Effector memory CD4-positive, alpha-beta T cell (primary cell): ENCODE measurements at places on chromosomes 5 and 9.

GRCh38 chr9:95570646-95571045 lies 53.9 kb upstream of the PTCH1 start:
- H3K27ac ChIP-seq: no peak overlapping the region
- no peak overlapping the region for H3K4me3 ChIP-seq
- no peaks in the 10 kb centered on the region for H3K36me3 ChIP-seq
- peaks cover 9% of the 10 kb centered on the region for H3K27me3 ChIP-seq
- peaks cover 8% of the 10 kb centered on the region for H3K4me1 ChIP-seq
- DNase-seq: no peak

GRCh38 chr5:56080375-56081052 lies 85.8 kb upstream of the IL6ST start:
- no peaks in the 10 kb centered on the region for H3K27me3 ChIP-seq
- H3K36me3 ChIP-seq: no peaks in the 10 kb centered on the region
- peaks cover 18% of the 10 kb centered on the region for H3K4me1 ChIP-seq
- no peak overlapping the region for H3K4me3 ChIP-seq

GRCh38 chr5:137142764-137143605 lies 356.1 kb downstream of the SPOCK1 start:
- H3K27ac ChIP-seq: no peak overlapping the region
- no peak for DNase-seq
- H3K4me3 ChIP-seq: no peak overlapping the region
- H3K36me3 ChIP-seq: no peaks in the 10 kb centered on the region

DNA sequence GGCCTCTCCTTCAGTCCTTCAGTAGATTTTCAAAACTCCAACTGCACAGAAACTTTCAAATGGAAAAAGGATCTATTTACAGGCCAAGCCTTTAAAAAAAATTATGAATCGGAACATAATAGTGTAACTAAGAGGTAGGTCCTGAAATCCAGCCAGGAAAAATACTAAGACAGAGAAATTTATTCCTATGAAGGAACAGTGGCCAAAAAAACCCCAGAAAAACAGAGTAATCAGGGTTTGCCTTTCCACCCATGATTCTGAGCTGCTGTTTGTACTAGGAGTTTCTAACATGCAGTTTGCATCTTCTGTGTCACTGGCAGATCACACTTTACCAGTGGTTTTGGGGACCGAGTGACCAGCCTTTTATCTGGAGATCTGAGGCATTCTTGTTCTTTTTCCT lies 93.1 kb upstream of the TMED7 start:
- DNase-seq: no peak
- no peak overlapping the region for H3K4me3 ChIP-seq

DNA sequence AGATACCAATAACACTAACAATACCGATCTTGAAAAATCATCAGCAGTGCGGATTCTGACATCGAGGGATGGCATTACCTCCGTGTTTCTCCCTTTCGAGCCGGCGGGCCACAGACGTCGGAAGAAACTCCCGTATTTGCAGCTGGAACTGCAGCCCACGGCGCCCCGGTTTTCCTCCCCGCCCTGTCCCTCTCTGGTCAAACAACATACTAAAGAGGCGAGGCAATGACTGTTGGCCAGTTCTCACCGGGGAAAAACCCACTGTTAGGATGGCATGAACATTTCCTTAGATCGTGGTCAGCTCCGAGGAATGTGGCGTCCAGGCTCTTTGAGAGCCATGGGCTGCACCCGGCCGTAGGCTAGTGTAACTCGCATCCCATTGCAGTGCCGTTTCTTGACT lies 32.8 kb downstream of the OLFM1 start:
- no peaks in the 10 kb centered on the region for H3K4me1 ChIP-seq
- no peaks in the 10 kb centered on the region for H3K36me3 ChIP-seq

DNA sequence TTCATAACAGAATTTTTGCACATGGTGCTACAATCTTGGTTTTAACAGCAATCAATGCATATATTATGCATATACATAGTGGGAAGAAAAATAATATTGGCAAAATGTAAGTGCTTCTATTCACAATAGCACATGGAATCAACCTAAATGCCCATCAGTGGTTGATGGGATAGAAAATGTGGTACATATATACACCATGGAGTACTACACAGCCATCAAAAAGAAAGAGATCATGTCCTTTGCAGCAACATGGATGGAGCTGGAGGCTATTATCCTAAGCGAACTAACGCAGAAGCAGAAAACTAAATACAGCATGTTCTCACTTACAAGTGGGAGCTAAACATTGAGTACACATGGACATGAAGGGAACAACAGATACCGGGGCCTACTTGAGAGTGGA lies 37.2 kb upstream of the TLX3 start:
- no peaks in the 10 kb centered on the region for H3K4me1 ChIP-seq
- H3K4me3 ChIP-seq: no peak overlapping the region

DNA sequence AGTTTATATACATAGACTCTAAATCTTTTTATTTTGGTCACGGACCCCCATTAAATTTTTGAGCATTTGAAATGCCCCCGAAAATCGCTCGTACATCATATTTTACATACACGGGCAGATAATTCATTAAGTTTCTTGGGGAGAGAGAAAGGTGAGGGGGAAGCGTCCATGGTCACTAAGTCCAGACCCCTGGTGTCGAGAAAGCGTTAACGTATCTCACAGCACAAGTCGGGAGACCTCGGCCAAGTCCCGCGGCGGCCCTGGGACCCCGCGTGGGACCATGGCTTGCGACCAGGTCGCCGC lies 794 bp downstream of the PTBP3 start:
- H3K36me3 ChIP-seq: no peaks in the 10 kb centered on the region
- peak overlapping the region; percentile 94 for H3K27ac ChIP-seq
- H3K27me3 ChIP-seq: no peaks in the 10 kb centered on the region
- H3K4me1 ChIP-seq: peaks cover 17% of the 10 kb centered on the region

DNA sequence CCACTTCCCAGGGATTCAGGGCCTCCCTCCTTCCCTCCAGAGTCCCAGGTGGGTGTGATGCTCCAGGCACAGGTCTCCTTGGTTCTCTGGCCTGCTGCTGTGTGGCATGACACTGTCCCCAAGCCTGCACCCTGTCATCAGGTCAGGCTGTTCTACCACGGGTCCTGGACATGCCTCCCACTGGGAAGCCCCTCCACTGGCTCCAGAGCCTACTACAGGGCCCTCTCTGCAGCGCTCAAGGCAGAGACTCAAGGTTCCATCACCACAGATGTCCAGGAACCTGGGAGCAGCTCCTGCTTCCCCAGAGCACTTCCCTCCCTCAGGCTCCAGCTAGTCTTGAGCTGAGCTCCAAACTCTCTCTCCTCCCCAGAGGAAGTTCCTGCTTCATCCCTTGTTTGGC lies 237.3 kb downstream of the PBX3 start:
- no peaks in the 10 kb centered on the region for H3K4me1 ChIP-seq
- no peak overlapping the region for H3K27ac ChIP-seq
- no peaks in the 10 kb centered on the region for H3K36me3 ChIP-seq
- no peak for DNase-seq
- no peaks in the 10 kb centered on the region for H3K27me3 ChIP-seq

- no peaks in the 10 kb centered on the region for H3K27me3 ChIP-seq
- no peak overlapping the region for H3K4me3 ChIP-seq
- DNase-seq: no peak
- no peaks in the 10 kb centered on the region for H3K36me3 ChIP-seq
- no peak overlapping the region for H3K27ac ChIP-seq
Observed at GRCh38 chr5:133366438-133366837, 245.9 kb downstream of the FSTL4 start.

GRCh38 chr9:114643896-114644295 lies 13.7 kb downstream of the TEX53 start:
- H3K27me3 ChIP-seq: no peaks in the 10 kb centered on the region
- no peaks in the 10 kb centered on the region for H3K4me1 ChIP-seq
- H3K4me3 ChIP-seq: no peak overlapping the region
- peaks cover 26% of the 10 kb centered on the region for H3K36me3 ChIP-seq
- H3K27ac ChIP-seq: no peak overlapping the region
- DNase-seq: no peak

- H3K36me3 ChIP-seq: no peaks in the 10 kb centered on the region
- H3K27me3 ChIP-seq: no peaks in the 10 kb centered on the region
- no peaks in the 10 kb centered on the region for H3K4me1 ChIP-seq
Observed at GRCh38 chr9:107620801-107621200, 131.2 kb upstream of the KLF4 start.

- H3K27me3 ChIP-seq: no peaks in the 10 kb centered on the region
- no peak for DNase-seq
- no peak overlapping the region for H3K27ac ChIP-seq
- no peaks in the 10 kb centered on the region for H3K36me3 ChIP-seq
- H3K4me1 ChIP-seq: peaks cover 41% of the 10 kb centered on the region
Observed at GRCh38 chr9:133705576-133705975, 32.6 kb downstream of the SARDH start.

- H3K4me3 ChIP-seq: no peak overlapping the region
- no peak overlapping the region for H3K27ac ChIP-seq
- H3K36me3 ChIP-seq: no peaks in the 10 kb centered on the region
Observed at GRCh38 chr5:19496056-19496455, 491.9 kb downstream of the CDH18 start.

- DNase-seq: no peak
- no peak overlapping the region for H3K4me3 ChIP-seq
- H3K4me1 ChIP-seq: no peaks in the 10 kb centered on the region
- no peak overlapping the region for H3K27ac ChIP-seq
- H3K36me3 ChIP-seq: no peaks in the 10 kb centered on the region
Observed at GRCh38 chr5:127423173-127423798, 94.2 kb upstream of the PRRC1 start.

- H3K4me3 ChIP-seq: no peak overlapping the region
- H3K4me1 ChIP-seq: no peaks in the 10 kb centered on the region
- DNase-seq: no peak
- H3K27ac ChIP-seq: no peak overlapping the region
- H3K27me3 ChIP-seq: no peaks in the 10 kb centered on the region
Observed at GRCh38 chr9:108209132-108209685, 646.6 kb downstream of the ACTL7B start.

GRCh38 chr9:27888661-27889295 lies 315.5 kb upstream of the C9orf72 start:
- H3K27me3 ChIP-seq: no peaks in the 10 kb centered on the region
- no peaks in the 10 kb centered on the region for H3K36me3 ChIP-seq
- H3K27ac ChIP-seq: no peak overlapping the region
- no peak for DNase-seq

- H3K4me1 ChIP-seq: no peaks in the 10 kb centered on the region
- no peak for DNase-seq
- H3K4me3 ChIP-seq: no peak overlapping the region
- H3K36me3 ChIP-seq: no peaks in the 10 kb centered on the region
Observed at GRCh38 chr5:71809446-71809845, 90.4 kb downstream of the CARTPT start.

DNA sequence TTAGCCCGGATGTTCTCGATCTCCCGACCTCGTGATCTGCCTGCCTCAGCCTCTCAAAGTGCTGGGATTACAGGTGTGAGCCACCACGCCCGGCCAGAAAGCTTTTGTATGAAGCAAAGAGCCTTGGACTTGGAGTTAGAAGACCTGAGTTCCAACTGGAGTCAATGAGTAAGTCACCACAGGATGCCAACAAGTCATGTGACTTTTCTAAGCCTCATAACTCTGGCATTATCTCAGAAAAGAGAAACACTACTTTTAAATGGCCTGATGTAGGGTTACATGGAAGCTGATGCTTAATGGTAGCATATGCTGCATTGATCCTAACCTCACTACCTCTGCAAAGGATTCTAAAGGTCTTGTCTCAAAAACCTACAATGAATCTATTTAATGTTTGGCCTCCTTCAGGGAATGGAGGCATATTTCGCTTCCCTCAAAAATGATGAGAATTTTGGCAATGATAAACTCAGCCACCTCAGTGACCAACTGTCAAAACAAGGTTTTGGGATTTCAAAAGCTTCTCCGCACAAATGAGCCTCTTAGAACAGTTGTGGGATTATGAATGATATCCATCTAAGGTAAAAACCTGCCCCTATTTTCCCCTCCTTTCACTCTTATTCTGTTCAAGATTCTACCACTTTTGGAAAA lies 236.8 kb downstream of the ACTL7B start:
- no peak overlapping the region for H3K27ac ChIP-seq
- H3K4me1 ChIP-seq: no peaks in the 10 kb centered on the region
- H3K27me3 ChIP-seq: no peaks in the 10 kb centered on the region
- no peaks in the 10 kb centered on the region for H3K36me3 ChIP-seq
- H3K4me3 ChIP-seq: no peak overlapping the region

GRCh38 chr5:171336521-171337209 lies 27.6 kb downstream of the TLX3 start:
- no peaks in the 10 kb centered on the region for H3K27me3 ChIP-seq
- no peaks in the 10 kb centered on the region for H3K36me3 ChIP-seq
- H3K4me3 ChIP-seq: peak overlapping the region; percentile 24
- H3K4me1 ChIP-seq: no peaks in the 10 kb centered on the region
- no peak overlapping the region for H3K27ac ChIP-seq

DNA sequence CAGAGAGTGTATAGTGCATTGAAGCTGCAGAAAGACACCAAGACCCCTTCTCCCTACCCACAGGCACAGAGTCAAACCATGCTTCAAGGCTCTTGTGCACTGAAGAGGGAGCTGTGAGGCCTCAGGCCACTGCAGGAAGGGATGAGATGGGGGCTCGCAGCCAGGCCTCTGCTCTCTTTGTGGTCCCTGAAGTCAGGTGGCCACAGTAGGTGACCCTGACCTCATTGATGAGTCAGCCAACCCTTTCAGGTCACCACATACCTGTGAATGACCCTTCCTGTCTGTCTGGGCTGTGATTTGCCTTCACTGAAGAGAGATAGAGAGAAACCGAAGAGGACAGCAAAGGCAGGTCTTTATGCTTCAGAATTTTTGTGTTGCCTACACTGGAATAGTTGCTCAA lies 372.1 kb downstream of the ACTL7B start:
- no peak overlapping the region for H3K27ac ChIP-seq
- no peak for DNase-seq
- H3K4me3 ChIP-seq: no peak overlapping the region
- H3K36me3 ChIP-seq: no peaks in the 10 kb centered on the region
- H3K4me1 ChIP-seq: no peaks in the 10 kb centered on the region

GRCh38 chr9:88197781-88198340 lies 59.6 kb upstream of the SPATA31C2 start:
- no peaks in the 10 kb centered on the region for H3K4me1 ChIP-seq
- H3K4me3 ChIP-seq: no peak overlapping the region
- no peak for DNase-seq
- no peaks in the 10 kb centered on the region for H3K36me3 ChIP-seq
- no peaks in the 10 kb centered on the region for H3K27me3 ChIP-seq

- no peak overlapping the region for H3K27ac ChIP-seq
- H3K4me3 ChIP-seq: no peak overlapping the region
- no peaks in the 10 kb centered on the region for H3K27me3 ChIP-seq
- no peak for DNase-seq
Observed at GRCh38 chr5:169970911-169971765, 9.2 kb downstream of the INSYN2B start.

GRCh38 chr9:111356481-111357244 lies 26.6 kb upstream of the OR2K2 start:
- no peak overlapping the region for H3K27ac ChIP-seq
- no peaks in the 10 kb centered on the region for H3K4me1 ChIP-seq
- no peaks in the 10 kb centered on the region for H3K36me3 ChIP-seq
- H3K27me3 ChIP-seq: no peaks in the 10 kb centered on the region

GRCh38 chr9:85483208-85483607 lies 258.5 kb downstream of the AGTPBP1 start:
- H3K4me3 ChIP-seq: no peak overlapping the region
- H3K4me1 ChIP-seq: no peaks in the 10 kb centered on the region
- no peak overlapping the region for H3K27ac ChIP-seq
- DNase-seq: no peak
